Stimulated activated CD8-positive, alpha-beta memory T cell treated with anti-CD3 and anti-CD28 coated beads, Interleukin-7, amount 100 ng/mL, for 1 hour (primary cell): ENCODE measurements at places on chromosomes 2 and 18.

- DNase-seq, result no peak
Measured at GRCh38 chr2:105843476-105844374, 99.0 kb downstream of the NCK2 start.

DNA sequence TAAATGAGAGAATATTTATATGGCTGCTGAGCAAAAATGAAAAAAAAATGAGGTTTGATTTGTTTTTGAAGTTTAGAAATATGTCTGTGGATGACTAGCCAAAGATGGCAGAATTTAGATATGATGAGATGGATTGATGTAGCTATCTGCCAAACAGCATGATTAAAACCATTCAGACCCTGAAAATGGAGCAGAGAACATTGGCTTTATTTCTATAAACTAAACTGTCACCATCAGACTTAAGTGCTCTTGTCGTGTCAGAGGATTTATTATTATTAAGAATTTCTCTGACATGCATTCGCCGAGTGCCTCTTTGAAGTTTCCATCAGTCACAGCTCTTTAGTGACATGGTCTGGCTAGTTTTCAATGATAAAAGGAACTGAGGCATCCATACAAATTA is 151.7 kb downstream of the LRRTM4 start:
- no peak for DNase-seq

GRCh38 chr18:3722649-3723433 is 272.9 kb downstream of the TGIF1 start:
- no peak for DNase-seq

GRCh38 chr2:157789256-157789655 is 86.9 kb downstream of the ACVR1 start:
- DNase-seq, result no peak

DNA sequence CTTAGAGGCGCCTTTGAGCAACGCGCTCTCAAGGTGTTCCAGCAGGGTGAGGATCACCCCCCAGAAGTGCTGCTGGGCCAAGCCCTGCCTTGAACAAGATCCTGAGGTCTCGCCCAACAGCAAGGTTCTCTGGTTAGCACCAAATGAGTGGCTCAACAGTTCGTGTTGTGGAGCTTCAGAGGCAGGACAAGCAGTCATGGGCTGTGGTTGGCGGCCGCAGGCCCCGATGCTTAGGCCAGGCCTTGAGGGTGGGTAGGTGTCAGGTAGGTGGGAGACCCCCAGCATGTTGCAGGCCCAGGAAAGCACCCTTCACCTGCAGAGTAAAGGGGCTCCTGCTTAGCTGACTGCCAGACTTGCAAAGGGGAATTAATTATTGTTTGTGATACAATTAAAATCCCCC is 70.2 kb upstream of the FOSL2 start:
- DNase-seq, result no peak

GRCh38 chr2:950080-950966 is at the start of gene SNTG2:
Gene SNTG2, plus strand, starts transcription at chr2:950849. Its CDS starts 148 bp downstream, at chr2:950997.
- DNase-seq, result peak; percentile 19

DNA sequence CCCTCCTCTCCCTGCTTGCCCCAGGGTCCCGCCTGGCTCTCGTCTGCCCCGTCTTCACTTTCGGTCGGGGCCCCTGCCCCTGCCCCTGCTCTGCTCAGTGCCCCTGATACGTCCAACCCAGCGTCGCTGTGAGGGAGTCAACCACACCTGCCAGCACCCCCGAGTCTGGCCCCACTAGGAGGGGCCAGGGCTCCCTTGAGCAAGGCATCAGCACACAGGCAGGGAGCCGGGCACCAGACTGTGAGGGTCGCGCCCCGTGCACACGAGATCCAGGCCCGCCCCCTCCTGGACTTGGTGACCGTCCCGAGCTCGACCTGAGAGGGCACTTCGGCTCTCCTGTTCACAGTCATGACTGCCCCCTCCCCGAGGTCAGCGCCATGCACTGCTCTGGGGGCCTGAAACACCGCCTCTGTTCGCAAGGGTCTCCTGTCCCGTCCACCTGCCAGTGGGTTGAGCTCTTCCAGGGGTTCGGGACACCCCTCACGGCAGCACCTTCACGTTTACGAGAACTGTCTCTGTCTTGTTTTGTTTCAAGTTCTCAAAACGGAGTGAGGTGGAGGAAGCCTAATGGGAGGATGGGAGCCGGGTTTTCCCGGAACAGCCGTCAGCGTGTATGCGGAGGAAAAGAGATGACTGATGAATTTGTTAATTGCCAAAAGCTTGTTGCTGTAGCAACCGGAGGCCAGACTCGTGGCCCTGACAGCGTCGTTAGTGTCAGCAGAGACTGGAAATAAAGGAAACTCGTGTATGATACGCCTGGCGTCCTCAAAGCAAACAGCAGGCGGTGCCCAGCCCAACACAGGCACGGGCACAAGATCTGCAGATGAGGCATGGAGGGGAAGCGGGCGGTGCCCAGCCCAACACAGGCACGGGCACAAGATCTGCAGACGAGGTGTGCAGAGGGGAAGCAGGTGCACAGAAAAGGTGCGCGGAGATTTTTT is 48.2 kb upstream of the KCNG2 start:
- no peak for DNase-seq

GRCh38 chr2:152826581-152827279 is 108.3 kb downstream of the ARL6IP6 start:
- no peak for DNase-seq

DNA sequence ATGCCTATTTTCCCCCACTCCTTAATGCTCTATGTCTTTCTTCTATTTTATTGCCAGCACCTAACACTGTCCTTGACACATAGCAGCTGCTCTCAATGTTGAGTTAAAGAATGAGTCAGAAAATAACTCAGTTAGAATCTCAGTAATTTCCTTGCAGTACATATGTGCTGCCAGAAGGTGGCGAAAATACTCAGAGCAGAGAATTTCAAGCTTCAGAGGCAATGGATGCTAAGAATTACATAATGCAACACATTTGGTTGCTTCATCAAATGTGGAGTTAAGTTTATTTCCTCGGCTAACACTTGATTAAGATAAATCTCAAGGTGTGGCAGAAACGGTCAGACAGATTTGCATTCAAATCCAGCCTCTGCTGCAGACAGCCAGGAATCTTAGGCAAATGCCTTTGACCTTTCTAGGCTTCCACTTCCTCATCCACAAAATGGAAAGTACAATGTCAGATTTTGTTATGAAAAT is 105.6 kb downstream of the VSNL1 start:
- DNase-seq, result no peak

GRCh38 chr2:176582990-176583481 is 313.8 kb downstream of the MTX2 start:
- DNase-seq, result no peak

- no peak for DNase-seq
Measured at GRCh38 chr2:34004936-34005335, 405.8 kb upstream of the FAM98A start.

- no peak for DNase-seq
Measured at GRCh38 chr2:28702415-28702861, 49.2 kb upstream of the PPP1CB start.

DNA sequence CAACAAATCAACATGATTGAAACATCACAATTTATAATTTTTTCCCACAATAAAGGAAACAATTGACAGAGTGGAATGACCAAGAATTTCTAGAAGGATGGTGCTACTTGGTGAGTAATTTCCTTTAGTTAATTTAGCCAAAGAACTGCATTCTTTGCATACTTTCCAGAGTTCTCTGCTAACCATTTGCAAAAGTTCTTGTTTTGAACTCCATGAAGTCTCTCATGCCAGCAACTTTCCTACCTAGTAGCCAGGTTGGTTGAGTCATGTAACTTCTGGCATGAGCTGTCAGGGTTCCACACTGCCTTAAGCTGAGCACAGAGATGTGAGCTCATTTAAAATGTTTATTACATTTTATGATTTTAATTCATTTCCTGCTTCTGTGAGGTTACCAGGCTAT is 539.6 kb downstream of the PID1 start:
- DNase-seq, result no peak

DNA sequence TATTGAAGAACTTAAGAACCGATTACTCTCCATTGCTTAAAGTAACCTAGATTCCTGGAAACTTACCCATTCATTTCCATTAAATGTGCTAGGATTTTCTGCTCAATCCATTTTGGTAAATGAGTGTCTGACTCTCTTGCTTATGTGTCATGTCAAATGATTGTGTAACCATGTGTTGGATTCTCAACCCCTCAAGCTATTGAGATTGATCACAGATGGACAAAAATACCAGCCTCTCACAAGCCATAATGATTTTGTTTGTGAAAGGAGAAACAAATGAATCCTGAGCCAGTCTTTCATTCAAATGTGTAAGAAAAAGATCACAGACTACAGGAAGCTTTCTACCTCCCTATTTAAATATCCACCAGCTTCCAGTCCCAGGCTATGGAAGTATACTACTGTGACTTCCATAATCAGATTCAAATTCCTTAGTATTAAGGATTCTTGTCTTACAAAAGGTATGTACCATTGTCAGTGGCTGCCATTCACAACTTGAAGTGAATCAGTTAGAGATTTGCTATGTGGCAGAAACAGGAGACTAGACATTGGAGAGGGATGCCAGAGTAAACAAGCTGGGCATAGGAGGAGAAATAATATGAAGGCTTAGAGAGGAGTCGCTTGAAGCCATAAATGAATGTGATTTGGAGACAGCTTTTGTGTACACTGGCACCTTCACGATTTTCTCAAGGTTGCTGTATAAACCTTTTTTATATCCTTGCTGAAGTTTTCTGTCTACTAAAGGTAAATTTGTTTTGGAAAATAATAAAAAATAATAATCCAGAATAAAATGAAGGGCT is 498.5 kb upstream of the SETBP1 start:
- no peak for DNase-seq

- DNase-seq, result no peak
Measured at GRCh38 chr2:189013031-189013430, 38.9 kb downstream of the COL3A1 start.

DNA sequence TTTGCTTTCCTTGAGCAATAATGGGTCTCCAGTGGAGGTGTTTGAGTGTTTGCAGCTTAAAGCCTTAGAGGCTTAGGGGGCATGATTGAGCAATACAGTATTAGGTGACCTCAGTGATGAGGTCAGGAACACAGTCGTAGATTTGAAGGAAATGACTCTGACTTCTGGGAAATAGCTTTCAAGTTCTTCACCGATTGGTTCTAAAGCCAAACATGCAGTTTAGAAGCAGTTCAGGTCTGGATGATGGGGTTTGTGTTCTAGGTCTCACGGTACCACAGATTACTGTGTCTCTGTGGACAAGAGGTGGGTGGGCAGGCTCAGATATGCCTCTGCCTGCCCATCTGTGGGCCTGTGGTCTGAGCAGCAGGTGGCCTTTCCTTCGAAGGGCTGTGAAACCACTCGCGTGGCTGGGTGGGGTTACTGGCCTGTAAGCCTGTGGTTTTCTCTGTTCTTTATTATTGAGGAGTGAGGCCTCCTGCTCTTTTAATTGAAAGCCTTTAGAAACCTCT is 7.8 kb downstream of the MTHFD2 start:
- no peak for DNase-seq

- DNase-seq, result no peak
Measured at GRCh38 chr18:57220480-57220879, 73.6 kb downstream of the BOD1L2 start.

DNA sequence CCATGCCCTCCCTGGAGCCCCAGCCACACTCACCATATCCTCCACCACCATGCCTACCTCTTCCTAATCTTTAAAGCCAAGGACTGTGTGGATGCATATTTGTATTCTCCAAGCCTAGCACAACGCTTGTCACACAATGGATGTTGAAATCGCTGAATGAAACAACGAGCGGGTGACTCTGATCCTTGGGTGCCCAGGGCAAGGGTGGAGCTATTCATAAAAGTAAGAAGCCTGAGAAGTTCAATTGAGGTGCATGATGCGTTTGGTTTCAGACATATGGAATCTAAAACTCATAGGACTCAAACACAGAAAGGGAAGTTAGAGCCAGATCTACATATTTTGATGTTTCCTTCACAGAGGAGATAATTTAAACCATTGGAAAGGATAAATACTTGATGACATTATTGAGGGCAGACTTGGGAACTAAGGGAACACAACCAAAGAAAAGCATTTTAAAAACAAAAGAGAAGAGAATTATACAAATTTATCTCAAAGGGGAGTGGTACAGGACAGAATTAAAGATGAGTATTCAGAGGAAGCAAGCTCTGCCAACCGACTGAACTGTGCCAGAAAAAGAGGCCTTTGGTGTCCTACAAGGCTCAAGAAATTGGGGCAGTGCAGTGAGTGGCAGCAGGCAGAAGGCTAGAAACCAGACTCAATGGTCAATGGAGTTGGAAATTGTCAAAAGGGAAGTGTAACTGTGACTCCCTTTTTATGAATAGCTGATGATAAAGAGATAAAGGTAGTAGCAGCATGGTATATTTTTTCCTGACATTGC is 200.6 kb upstream of the NCKAP5 start:
- DNase-seq, result no peak

DNA sequence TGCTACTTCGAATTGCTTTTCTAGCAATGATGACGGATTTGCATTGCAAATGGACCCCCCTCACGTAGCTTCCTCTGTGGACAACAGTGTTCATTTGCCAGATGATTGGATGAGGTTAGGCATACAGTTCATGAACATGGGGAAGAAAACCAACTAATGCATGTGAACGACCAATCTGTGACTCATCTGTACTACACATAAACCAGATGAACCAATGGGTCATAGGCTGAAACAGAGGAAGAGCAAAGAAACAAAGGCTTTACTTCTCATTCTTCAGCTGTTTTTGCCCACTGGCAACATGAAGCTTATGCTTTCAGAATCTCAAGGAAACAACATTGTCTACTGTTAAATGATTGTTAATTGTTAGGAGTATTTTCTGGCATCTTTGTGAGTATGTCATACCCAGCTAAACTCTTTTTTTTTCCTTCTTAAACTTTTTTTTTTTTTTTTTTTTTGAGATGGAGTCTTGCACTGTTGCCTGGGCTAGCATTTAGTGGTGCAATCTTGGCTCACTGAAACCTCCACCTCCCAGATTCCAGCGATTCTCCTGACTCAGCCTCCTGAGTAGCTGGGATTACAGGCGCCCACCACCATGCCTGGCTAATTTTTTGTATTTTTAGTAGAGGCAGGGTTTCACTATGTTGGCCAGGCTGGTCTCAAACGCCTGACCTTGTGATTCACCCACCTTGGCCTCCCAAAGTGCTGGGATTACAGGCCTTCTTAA is 35.5 kb downstream of the EFEMP1 start:
- DNase-seq, result no peak

DNA sequence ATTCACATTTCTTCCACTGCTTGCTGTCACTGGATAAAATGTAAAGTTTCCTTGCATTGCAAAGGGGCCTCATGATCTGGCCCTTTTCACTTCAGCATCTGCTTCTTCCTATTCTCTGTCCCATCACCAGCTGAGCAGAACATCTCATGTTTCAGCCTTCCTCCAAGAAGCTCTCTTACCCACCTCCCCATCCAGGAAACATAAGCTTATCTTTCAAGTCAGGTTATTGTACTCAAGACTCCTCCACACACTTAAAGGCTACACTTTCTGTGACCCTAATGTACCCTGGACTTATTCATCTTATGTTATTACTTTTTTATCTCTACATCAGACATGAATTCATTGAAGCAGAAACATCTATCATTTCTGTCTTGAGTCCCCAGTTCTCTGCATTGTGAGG is 230.5 kb downstream of the PMAIP1 start:
- DNase-seq, result no peak

DNA sequence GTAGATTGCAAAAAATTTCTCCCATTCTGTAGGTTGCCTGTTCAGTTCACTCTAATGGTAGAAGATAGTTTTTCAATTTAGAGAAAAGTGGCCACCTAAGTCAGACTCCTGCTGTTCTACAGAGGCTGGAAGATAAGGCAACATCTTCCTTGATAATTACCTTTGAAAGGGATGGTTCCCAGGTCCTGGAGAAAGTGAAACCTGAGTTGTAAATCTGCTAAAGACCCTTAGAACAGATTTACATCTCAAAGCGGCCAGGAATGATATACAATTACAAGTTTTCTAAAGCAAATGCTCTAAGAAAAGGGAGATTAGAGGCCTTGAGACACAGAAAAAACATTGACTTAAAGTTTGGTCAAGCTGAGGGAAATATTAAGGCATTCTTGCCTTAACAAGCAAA is 1350.2 kb upstream of the FAM98A start:
- DNase-seq, result no peak
